ENCODE measurements at places on chromosomes 11 and 22. TPM values are rescaled to one million over a fixed set of nuclear protein-coding genes. Genes with fewer than 3 reads are reported as not detected.

GRCh38 chr11:32723332-32723731, 71.1 kb downstream of the CCDC73 start:
- H3K27me3 ChIP-seq, result no peaks in the 10 kb centered on the region
- H3K4me1 ChIP-seq, result no peaks in the 10 kb centered on the region
- no peak overlapping the region for H3K4me3 ChIP-seq
- no peak for DNase-seq
- no peak overlapping the region for H3K27ac ChIP-seq

DNA sequence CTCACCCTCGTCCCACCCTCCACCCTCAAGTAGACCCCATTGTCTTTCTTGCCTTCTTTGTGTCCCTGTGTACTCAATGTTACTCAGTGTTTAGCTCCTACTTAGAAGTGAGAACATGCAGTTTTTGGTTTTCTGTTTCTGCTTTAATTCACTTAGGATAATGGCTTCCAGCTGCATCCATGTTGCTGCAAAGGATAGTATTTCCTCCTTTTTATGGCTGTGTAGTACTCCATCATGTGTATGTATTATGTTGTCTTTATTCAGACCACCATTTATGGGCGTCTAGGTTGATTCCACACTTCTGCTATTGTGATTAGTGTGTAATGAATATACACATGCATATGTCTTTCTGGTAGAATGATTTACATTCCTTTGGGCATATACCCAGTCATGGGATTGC, 73.6 kb downstream of the SIK2 start:
- DNase-seq, result no peak
- no peaks in the 10 kb centered on the region for H3K27me3 ChIP-seq
- no peak overlapping the region for H3K27ac ChIP-seq
- no peaks in the 10 kb centered on the region for H3K4me1 ChIP-seq
- H3K4me3 ChIP-seq, result no peak overlapping the region
- peaks cover 20% of the 10 kb centered on the region for H3K36me3 ChIP-seq

DNA sequence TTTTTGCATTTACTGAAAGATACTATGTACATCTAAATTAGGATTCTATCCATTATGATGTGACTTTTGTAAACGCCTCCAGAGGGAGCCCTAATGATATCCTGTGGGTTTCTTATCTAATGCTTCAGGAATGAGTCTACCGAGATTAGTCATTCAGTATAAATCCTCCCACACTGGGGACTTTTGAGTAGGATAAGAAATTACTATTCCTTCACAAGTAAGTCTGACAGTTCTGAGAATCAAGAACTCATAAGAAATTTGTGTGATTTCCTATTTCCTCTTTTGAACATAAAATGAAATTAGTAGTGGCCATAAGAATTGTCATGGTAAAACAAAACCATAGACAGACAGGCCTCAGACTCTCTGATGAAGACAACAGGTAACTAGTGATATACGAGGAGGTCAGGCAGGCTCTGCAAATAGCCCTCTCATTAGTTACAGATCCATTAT, 10.0 kb upstream of the OR5M1 start:
- no peaks in the 10 kb centered on the region for H3K27me3 ChIP-seq
- no peak overlapping the region for H3K4me3 ChIP-seq
- no peak for DNase-seq
- no peaks in the 10 kb centered on the region for H3K4me1 ChIP-seq
- H3K36me3 ChIP-seq, result no peaks in the 10 kb centered on the region
- H3K27ac ChIP-seq, result no peak overlapping the region

- peak overlapping the region; percentile 99 for H3K4me3 ChIP-seq
Observed at GRCh38 chr11:62542111-62542745, 4.4 kb downstream of the AHNAK start.

GRCh38 chr11:37552284-37552683, 954.2 kb upstream of the RAG2 start:
- no peak overlapping the region for H3K27ac ChIP-seq
- H3K27me3 ChIP-seq, result no peaks in the 10 kb centered on the region
- no peaks in the 10 kb centered on the region for H3K4me1 ChIP-seq
- no peak for DNase-seq
- no peaks in the 10 kb centered on the region for H3K36me3 ChIP-seq

- no peaks in the 10 kb centered on the region for H3K36me3 ChIP-seq
- peaks cover 4% of the 10 kb centered on the region for H3K4me1 ChIP-seq
- no peak for DNase-seq
- no peaks in the 10 kb centered on the region for H3K27me3 ChIP-seq
- no peak overlapping the region for H3K4me3 ChIP-seq
Observed at GRCh38 chr11:72466410-72466809, 32.1 kb upstream of the CLPB start.

GRCh38 chr11:68076371-68077042, 37.7 kb downstream of the TCIRG1 start:
- H3K4me3 ChIP-seq, result no peak overlapping the region
- no peak overlapping the region for H3K27ac ChIP-seq
- DNase-seq, result no peak

DNA sequence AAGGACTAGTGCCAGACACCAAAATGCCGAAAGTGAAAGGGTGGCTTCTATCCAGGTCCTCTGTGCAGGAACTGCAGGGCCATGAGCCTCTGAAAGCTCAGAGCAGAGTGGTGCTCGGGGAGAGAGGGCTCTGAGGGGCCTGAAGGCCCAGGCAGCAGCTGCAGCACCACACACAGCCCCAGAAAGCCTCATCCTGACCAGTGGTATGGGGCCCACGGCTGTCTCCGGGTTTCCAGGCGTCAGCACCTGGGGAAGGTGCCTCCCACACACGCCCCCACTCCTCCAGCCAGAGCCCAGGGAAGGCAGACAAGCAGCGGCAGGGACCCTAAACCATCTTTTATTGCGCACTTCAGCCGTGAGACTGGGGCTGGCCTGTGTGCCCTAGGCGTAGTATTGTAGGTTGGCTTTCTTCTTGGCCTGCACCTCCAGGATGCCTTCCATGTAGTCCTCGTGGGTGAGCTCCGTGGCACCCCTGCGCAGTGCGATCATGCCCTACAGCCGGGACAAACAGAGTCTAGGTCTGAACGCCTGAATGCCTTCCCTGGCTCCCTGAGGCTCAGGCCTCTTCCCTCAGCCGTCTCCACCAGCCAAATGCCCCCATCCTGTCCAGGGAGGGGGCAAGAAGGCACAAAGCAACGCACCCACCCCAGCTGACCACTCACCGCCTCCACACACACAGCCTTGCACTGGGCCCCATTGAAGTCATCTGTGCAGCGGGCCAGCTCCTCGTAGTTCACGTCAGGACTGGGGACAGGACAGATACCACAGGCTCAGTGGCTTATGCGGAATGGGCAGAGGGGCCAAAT, 7.6 kb downstream of the PSMC3 start:
- H3K27ac ChIP-seq, result no peak overlapping the region
- peak; percentile 47 for DNase-seq
- peaks cover 50% of the 10 kb centered on the region for H3K4me1 ChIP-seq
- no peak overlapping the region for H3K4me3 ChIP-seq
- peaks cover 94% of the 10 kb centered on the region for H3K36me3 ChIP-seq
- H3K27me3 ChIP-seq, result no peaks in the 10 kb centered on the region

GRCh38 chr11:1310772-1311468, 1.5 kb upstream of the TOLLIP start:
- H3K4me1 ChIP-seq, result peaks cover 40% of the 10 kb centered on the region
- DNase-seq, result peak; percentile 80
- H3K36me3 ChIP-seq, result no peaks in the 10 kb centered on the region

DNA sequence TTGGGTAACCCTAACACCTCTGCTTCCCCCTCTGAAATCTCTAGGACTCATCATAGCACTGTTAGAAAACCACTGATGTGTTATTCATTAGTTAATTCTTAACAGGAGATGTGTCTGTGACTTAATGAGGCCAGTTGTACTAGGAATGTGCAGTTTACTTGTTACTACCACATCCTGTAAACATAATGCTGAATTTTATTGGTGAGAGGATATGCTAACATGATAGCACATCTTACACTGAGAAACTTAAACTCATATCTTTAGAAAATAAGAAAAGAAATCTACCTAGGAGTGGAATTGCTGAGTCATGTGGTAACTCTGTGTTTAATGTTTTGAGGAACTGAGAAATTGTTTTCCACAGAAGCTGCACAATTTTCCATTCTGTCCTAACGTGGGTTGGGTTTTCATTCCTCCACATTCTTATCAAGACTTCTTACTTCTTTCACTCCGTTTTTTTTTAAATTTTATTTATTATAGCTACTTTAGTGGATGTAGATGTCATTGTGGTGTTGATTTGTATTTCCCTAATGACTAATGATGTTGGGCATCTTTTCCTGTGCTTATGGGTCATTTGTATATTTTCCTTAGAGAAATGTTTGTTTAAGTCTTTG, 33.7 kb downstream of the RNF121 start:
- H3K27ac ChIP-seq, result peak overlapping the region; percentile 35
- no peaks in the 10 kb centered on the region for H3K27me3 ChIP-seq
- H3K4me3 ChIP-seq, result no peak overlapping the region
- no peaks in the 10 kb centered on the region for H3K4me1 ChIP-seq

- no peaks in the 10 kb centered on the region for H3K4me1 ChIP-seq
- H3K4me3 ChIP-seq, result no peak overlapping the region
- no peaks in the 10 kb centered on the region for H3K36me3 ChIP-seq
- DNase-seq, result no peak
- H3K27ac ChIP-seq, result no peak overlapping the region
Observed at GRCh38 chr11:62217191-62217748, 8.8 kb downstream of the SCGB2A1 start.

GRCh38 chr11:24714601-24715000, 217.7 kb downstream of the LUZP2 start:
- H3K36me3 ChIP-seq, result no peaks in the 10 kb centered on the region
- H3K27me3 ChIP-seq, result no peaks in the 10 kb centered on the region
- H3K4me1 ChIP-seq, result no peaks in the 10 kb centered on the region
- no peak overlapping the region for H3K4me3 ChIP-seq
- DNase-seq, result no peak

DNA sequence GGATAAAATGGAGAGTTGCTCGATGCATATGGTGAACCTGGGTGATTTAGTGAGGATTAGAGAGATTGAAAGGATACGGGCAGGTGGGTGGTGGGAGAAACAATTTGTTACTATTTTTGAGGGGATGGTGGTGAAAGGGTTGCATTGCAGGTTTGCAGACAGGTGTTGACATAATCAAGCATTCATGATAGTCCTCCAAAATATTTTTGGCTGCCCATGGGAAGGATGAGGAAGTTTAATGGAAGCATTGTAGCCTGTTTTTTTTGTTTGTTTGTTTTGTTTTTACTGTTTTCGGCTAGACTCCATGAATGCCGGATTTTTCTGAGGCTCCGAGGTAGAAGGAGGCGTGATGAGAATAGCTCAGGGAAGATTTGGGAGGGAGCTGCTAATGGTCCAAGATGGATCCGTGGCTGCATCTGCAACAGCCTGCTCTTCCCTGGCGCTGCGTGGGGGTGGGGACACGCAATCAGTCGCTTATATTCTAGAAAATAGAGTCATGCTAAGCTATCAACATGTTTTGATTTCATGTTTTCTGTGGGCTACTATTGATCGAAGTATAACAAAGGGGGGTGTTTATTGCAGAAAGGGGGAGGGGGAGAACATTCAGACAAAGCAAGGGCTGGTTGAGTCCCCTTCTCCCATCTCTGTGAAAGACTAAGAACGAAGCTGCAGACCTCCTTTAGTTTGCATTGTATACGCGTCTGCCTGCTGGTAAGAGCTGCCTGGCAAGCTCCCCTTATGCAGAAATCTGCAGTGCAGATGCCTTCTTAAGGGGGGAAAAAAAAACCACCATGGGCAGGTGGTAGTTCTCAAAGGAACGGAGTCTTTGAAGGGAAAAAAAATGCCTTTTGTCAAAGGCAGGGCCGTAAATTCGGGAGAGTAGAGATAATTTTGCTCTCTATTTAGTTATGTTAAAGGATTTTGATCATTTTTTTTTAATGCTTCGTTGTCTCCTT, 1.0 kb downstream of the RTN3 start:
- DNase-seq, result no peak
- H3K27me3 ChIP-seq, result no peaks in the 10 kb centered on the region
- no peaks in the 10 kb centered on the region for H3K36me3 ChIP-seq
- peak overlapping the region; percentile 92 for H3K27ac ChIP-seq
- H3K4me1 ChIP-seq, result peaks cover 17% of the 10 kb centered on the region

DNA sequence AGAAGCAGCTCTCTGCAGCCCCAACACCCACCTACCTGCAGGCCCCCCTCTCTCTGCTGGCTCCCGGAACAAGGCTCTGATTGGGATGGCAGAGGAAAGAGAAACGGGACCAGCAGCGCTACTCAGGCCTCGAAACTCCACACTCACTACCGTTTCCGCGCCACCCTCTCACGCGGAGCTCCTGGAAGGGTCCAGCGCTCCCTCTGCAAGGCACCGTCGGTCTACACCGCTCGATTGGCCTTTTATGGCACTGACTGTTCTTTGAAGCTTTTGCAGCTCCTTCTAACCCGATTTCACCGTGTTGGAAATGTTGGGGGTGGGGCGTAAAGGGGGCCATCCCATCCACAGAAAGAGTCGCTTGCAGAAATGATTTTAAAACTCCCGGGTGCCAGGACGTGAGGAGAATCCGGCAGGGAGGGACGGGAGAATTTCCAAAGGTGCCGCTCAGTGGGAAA, 323 bp upstream of the PANX1 start:
- no peaks in the 10 kb centered on the region for H3K27me3 ChIP-seq
- H3K36me3 ChIP-seq, result no peaks in the 10 kb centered on the region
- peak overlapping the region; percentile 78 for H3K4me3 ChIP-seq

DNA sequence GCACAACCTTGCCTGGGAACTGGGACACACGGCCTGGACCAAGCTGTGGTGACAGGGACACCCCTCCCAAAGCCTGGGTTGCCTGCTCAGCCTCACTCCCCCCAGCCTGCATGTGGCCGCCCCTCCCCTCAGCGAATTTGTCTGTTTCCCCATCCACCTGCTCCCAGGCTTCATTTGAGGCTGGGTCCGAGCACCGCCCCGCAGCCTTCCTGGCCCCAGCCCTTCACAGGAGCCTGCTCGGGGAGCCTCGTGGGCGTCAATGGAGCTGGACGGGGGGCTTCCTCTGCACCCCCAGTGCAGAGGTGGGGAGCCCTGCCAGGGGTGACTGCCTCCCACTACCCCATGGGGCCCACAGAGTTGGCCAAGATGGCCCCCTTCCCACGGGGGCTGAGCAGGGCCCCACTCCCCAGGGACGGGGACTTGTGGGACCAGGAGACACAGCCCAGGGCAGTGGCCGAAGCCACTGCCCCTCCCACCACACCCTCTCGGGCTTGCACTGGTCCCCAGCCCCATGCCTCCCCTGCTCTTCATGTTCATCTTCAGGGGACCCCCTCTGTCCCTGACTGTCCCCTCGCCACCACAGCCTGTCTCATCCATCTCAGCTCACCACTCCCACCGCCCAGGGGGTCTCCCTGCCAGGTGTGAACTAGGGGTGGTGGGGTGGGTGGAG, 91.7 kb downstream of the WNT7B start:
- H3K4me1 ChIP-seq, result peaks cover 4% of the 10 kb centered on the region
- H3K27ac ChIP-seq, result no peak overlapping the region
- no peak for DNase-seq
- no peak overlapping the region for H3K4me3 ChIP-seq

Gene CTSD
- total RNA-seq, result 1,978 TPM

Gene KREMEN1
- total RNA-seq, result 8.4 TPM

Gene RBMXL2
- total RNA-seq, result not detected

Gene SUN2
- total RNA-seq, result 286 TPM

Gene XKR3
- not detected for total RNA-seq
